HS-5 (cell line): ENCODE measurements at places on chromosomes 1 and 21.

DNA sequence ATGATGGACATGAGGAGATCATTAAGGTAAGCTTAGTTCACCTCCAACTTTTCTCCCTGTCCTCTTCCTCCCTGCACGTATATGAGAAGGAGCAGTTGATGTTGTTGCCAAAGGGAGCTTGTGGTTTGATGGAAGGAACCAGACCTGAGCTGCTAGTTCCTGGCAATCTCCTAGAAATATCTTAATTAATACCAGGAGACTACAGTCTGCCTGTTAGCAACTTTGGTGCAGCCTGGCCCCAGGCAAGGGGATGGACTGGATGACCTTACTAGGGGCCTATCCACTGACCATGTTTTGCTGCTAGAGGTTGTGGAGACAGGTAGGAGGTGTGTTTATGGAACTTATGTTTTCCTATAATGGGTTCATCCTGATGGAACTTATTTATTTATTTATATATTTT is 22.6 kb downstream of the TUFT1 start:
- DNase-seq: no peak

DNA sequence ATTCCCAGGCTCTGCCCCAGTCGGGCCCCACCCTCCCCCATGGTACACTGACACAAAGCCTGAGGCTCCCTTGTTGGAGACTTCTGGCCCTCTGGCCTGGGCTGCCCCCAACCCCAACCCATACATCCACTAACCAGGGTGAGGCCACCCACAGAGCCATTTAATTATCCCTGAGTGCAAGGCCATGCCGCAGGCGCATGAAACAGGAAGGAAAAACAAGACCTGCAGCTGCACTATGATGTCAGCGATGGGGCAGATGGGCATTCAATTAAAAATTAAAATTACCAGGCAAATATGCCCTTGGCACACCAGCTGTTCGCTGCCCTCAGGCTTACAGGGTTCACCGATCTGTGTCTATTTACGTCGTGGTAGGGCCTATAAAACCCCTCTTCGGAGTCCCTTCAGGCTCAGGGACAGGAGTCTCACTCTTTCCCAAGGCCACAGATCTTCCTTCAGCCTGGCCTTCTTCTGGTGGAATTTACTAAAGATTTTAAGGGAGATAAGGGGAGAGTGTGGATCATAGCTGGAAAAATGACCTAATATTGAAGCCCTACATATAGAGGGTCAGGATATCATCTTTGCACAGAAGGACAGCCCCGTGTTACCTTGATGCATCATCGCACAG is 29.6 kb upstream of the RGS16 start:
- no peak for DNase-seq

DNA sequence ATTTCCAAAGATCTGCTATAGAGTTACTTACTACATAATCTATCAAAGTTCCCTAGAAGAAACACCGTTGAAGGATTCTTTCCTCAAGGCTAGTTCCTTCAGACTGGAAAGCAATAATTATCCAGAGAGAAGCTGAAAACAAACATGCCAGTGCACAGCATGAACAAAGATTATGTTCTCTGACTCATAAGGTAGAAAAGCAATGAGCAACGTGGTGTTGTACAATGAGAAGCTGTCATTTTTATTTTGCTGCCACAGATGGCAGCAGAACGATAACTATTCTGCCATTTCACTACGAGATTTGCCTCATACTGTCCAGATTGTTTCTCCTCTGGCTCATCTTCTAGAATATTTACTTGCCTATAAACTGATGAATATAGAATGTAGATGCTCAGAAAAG is 10.7 kb downstream of the EXTL2 start:
- no peak for DNase-seq

GRCh38 chr1:78052685-78053405 is 7.1 kb downstream of the GIPC2 start:
- DNase-seq: no peak

DNA sequence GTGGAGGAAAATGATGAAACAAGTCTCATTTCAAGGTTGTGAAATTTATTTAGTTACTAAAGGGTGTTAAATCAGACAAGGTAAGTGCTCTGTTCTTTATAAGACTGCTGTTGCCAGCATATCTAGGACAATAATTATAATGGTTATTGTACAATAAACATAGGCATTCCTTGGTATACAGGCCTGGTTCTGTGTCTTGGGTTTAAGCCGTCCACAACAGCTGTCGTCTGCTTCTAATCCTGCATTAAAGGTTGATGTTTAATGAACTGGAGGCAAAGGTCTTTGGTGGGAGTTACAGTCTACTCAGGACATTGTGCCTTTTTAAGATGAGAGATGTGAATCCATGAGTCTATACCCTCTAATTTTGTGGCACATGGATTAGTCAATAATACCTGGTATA is 23.4 kb upstream of the FMO4 start:
- DNase-seq: no peak

GRCh38 chr1:89962742-89963075 is 32.2 kb upstream of the ZNF326 start:
- DNase-seq: no peak
